Stimulated activated CD8-positive, alpha-beta memory T cell treated with anti-CD3 and anti-CD28 coated beads, Interleukin-7, amount 100 ng/mL, for 1 hour (primary cell): ENCODE measurements at places on chromosomes 11 and 22.

DNA sequence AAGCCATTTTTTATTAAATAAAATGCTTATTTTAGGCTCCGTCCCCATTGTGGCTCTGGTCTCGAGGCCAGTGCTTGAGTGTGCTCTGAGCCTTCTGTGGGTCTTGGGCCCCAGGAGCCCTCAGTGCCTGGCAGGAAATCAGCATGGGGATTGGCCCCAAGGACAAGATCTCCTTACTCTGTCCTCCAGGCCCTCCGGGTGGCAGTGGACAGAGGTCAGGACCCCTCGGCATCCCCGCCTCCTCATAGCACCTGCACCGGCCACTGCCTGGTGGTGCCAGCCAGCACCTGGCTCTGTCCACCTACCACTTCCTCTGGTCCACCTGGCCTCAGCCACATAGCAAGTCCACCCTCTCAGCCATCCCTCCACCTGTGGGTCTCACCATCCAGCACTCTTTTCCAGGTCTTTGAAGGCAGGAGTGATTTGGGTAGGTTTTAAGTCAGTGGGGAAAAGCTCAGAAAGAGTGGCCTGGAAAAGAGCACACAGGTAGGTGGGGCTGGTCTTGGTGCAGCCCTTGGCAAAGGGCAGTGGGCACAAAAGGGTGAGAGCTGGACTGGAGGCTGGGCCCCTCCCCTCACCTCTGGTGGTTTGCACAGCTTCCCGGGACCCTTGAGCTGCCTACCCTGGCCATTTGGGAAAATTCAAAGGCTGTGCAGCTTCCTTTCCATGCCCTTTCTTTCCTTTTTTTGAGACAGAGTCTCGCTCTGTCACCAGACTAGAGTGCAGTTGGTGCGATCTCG, 3.5 kb downstream of the CLDN5 start:
- DNase-seq, result no peak

DNA sequence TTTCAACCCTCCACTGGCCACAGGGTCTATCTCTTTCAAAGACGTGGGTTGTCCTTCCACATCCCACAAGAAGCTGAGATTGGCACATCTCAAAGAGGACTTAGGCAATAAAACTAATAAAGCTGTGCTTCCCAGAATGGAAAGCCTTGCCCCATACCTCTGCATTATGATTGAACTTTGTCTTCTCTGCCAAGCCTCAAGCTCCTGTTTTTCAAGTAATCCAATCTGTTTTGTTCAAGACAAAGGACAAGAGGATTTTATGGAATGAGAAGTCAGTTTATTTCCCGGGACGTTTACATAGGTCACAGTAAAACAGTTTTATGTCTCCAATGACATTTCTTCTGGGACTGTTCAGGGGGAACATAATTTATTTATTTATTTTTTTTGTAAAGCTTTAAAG, 108.4 kb downstream of the GALNT18 start:
- no peak for DNase-seq

DNA sequence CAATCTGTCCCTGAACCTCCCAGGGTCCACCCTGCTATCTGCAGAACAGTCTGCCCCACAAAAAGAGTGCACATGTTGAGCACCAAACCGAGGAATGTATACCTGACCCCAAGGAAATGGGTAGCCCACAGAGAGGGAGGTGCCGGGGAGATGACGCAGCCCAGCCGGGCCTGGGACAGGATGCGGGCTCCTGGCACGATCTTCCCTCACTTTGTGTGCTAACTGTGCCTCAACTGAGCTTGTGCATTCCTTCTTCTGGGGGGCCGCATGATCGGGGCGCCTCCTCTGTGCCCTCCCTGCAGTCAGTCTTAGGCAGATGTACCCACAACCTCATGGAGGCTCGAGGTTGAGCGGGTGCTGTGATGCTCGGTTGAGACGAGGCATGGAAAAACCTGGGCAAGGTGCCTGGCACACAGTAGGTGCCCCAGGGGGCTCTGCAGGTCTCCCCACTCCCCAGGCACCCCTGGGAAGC, 2.4 kb downstream of the GAS2L1 start:
- DNase-seq, result no peak

GRCh38 chr11:119696378-119697222, 32.4 kb downstream of the NECTIN1 start:
- DNase-seq, result no peak

GRCh38 chr11:102010776-102011494, 36.3 kb upstream of the CFAP300 start:
- no peak for DNase-seq

GRCh38 chr22:40326905-40327735, 19.2 kb upstream of the ADSL start:
- DNase-seq, result no peak

DNA sequence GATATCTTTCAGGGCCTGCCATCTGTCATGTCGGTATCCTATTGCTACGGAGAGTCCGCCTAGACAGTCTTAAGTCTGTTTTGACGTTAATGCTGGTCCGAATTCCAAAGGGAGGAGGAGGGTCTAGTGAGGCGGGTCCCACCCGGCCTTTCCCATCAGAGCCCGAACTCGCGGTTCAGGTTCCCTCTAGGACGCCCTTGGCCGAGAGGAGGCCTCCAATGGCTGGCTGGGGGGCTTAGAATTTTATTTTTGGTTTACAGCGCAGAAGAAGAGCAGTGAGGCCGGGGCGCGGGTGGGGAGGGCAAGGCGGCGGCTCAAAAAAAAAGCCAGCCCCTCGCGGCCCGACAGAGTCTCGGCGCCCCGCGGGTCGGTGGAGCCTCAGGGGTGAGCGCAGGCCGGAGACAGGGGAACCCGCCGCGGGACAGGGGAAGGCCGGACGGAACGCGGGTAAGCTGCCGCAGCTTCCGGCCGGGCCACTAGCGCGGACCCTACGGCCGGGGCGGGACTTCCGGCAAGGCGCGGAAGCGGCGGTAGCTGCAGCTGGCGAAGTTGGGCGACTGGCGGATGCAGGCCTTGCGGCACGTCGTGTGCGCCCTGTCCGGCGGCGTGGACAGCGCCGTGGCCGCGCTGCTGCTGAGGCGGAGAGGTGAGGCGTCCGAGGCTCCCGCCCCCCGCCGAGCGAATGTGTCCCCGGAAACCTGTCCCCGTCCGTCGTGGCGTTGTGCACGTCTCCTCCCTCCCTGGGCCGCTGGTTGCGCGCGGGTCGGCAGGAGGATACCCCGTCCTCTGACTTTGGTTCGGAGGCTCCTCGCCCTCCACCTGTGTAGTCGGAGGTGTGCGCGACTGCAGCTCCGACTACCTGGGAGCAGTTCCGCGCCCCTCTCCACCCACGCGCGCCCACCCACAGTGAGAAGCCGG, at the start of gene TRMU:
Gene TRMU (plus strand): TSS at position 514 of the 918 bp plus-strand sequence. CDS start 51 bp downstream, at position 565.
- peak; percentile 47 for DNase-seq

- no peak for DNase-seq
These were observed 31.5 kb downstream of the C2CD3 start for GRCh38 chr11:74139151-74139918.

DNA sequence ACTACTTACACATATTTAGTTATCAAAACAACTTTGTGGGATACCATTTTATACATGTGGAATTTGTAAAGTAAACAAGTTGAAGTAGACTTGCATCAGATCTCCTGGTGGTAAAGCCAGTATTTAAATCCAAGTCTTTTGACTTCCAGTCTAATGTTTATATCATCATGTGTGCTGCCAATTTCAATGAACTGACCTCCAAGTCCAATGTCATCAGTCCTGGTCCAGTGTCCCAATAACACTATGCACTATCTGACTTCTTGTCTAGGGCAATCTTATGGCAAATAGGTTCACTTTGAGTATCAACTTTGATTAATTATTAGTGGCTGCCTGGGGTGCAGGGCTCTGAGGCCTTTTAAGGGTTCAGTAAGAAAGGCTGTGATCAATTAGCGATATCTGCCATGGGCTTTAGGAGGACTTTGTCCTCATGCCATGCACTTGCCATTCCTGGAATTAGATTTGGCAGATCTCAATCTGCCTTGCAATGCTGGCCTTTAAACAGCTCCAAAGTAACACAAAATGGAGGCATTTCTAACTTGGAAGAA, 9.6 kb upstream of the PTS start:
- no peak for DNase-seq

- DNase-seq, result no peak
These were observed 165.1 kb upstream of the NCAM1 start for GRCh38 chr11:112795911-112796649.
